ENCODE measurements at places on chromosomes 7 and 10.

- DNase-seq: no peak
These were observed 284.4 kb downstream of the USP6NL start for GRCh38 chr10:11326913-11327616.

DNA sequence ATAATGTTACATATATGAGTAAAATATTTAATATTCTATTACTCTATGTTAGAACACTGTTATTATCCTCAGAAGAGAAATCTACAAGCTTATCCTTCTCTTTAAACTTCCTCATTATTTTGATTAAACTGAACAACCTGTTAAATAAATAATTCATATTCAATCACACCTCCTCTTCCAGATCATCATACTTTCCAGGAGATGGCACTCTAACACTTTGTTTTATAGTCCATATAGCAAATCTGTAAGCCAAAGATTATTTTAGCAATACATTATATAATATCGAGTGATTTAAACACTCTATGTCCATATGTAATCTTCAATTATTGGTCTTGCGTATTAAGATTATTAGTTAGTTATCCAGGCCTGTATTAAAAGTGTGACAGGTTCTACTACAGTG, 694.1 kb downstream of the ANKRD7 start:
- DNase-seq: peak; percentile 56

DNA sequence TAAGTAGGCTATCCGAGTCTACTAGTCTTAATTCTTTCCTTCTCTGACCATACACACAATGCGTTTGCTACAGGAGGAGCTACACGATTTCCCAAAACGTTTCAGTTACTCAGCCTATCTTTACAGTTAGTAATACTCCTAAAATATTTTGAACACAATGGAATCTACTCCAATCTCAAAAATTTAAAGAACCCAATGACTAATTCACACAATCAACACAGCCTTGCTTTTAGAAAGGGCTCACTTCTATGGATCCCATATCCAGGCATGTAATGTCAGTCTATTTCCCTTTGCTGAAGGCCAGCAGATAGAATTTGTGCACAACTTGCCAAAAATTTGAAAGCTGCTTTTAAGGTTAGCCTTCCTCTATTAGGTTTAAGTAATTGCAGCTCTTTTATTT, 107.2 kb downstream of the VPS41 start:
- no peak for DNase-seq

DNA sequence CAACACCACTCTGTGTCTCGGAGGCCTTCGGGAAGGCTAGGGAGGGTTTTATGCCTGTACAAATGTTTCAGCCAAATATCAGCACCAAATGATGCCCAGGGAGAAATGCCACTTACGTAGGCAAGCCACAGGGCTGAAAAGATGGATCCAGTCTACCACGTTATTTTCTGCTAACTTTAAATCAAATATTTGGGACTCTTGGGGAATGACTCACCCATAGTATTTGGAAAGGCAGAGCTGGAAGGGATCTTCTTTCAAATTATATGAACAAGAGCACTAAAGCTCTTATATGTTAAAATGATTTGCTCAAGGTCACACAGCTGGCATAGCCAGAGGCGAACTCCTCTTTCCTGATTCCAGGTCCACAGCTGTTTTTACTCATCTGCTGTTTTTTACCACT, 591.4 kb downstream of the SORCS1 start:
- no peak for DNase-seq

GRCh38 chr7:93036807-93037206, 81.0 kb downstream of the SAMD9 start:
- peak; percentile 86 for DNase-seq

DNA sequence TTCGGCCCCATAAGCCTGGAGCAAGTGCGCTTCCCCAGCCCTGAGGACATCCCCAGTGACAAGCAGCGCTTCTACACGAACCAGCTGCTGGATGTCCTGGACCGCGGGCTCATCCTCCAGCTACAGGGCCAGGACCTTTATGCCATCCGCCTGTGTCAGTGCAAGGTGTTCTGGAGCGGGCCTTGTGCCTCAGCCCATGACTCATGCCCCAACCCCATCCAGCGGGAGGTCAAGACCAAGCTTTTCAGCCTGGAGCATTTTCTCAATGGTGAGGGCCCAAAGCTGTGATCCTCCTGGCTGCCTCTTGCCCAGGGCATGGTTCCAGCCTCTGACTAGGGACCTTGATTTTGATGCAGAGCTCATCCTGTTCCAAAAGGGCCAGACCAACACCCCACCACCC, 10.1 kb downstream of the IRF5 start:
- DNase-seq: no peak

DNA sequence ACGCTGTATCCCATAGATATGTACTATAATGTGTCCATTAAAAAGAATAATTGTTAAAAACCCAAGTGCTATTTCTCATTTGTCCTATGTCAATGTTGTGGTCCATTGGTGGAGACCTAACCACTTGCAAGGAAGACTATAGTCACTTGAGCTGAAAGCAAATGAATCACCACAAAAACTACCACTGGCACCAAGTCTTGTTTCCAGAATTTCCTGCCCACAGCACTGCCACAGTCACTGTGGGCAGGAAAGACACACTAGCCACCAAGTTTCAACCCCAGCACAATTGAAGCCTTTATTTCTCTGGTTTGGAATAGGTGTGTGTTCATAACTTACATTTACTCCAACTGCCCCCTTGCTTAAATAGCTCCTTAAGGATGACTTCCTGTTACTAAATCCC, 12.4 kb downstream of the DIP2C start:
- no peak for DNase-seq

GRCh38 chr7:34073676-34074075, 168.3 kb downstream of the BMPER start:
- no peak for DNase-seq

GRCh38 chr10:35675846-35676245, 33.8 kb upstream of the FZD8 start:
- no peak for DNase-seq

DNA sequence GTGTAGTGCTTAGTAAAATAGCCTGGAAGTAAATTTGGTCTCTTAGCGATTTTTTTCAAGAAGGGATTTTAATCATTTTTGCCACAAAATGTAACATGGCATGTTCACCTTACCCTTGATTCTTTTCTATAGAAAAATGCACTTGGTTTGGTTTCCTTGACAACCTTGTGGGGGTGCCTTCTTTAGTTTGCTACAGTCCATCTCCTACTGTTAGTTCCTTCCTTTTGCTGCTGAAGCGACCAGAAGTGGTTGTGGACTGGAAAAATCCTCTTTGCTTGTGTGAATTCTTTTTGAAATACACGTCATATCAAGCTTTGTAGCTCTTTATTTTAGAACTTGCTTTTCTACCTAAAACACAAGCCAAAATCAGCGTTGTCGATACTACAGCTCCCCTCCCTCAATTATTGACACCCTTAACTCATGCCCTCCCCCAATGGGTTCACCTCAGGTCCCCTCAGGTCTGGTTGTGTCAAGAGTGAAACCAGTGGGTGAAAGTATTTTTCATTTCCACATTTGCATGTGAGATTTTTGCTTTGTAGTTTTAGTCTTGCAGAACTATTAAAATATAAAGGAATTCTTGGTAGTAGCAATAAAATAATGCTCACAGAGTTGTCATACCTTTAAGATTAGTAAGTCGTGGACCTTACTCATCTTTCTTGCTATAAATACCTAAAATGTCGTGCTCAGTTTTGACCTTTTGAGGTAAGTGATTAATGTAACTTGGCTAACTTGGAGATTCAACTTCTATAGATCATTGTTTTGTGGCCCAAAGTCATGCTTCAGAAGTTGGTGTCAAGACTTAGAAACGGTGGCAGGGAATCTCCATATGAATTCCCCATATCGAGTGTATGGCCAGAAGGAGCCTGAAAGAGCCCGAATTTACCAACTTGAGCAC, 1.5 kb downstream of the ACTR3B start:
- DNase-seq: no peak

DNA sequence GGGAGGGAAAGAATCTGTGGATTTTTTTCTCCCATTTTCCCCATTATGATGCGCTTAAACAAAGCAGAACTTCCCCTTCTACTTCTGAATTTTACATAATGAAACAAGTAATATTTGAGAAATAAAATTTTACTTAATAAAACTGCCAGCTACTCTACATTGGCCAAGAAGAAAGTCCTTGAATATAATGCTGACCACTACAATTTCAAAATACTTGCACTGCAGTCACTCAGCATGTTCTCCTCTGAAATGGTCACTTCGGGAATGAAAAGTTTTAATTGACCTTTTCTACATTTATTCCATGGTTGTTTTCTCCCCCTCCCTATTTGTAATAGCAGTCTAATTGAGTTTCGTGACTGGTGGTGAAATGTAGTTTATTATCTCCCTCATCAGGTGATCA, 23.9 kb downstream of the GLI3 start:
- no peak for DNase-seq

- DNase-seq: no peak
These were observed 3.1 kb upstream of the PYROXD2 start for GRCh38 chr10:98417973-98418664.

DNA sequence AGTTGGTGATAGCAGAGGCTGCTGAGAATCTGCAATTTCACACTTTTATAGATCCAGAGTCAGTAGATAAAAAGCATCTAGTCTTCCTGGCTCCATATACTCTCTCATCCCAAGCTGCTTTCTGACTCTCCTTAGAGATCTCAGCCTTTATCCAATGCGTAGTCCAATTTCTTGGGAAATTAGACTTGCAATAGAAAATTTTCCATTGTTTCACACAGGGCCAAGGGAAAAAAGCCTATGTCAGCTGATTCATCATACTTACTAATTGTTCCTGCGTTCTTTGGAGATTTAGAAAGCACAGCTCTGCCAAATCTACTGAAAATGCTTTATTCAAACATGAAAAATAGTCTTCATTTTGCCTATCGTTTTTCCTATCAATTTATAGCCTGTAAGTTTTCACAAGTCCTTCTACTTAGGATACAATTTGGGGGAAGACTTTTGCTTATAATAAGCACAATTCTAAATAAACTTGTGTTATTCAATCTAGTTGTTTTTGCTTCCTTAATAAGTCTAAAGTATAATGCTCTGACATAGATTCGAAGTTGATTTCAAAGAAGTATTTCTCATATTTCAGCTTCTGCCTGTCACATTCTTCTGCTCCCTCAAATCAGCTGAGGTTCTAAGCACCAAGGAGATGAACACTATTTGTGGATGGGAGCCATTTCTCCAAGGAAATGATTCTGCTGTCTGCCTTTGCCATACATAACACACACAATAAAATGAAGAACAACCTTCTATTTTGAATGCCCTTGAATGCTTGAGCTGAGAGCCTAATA, 165.4 kb downstream of the ADAM12 start:
- no peak for DNase-seq

DNA sequence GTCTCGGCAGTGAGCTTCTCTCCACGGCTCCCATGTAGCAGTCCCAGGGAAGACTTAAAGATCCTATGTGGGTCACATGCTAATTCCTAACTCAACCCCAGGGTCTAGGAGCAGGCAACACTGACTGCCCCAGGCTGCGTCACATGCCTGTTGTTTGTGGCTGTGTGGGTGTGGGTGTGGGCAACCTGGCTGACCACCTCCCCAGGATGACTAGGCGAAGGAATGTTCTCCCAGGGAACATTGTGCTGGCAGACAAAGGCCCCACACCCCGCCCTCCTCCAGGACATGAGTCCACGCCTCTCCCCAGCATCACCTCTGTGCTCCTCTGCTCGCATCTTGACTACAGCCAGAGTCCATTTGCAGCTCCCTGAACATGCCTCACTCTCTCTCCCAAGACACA, 30.3 kb downstream of the SLC29A3 start:
- no peak for DNase-seq

DNA sequence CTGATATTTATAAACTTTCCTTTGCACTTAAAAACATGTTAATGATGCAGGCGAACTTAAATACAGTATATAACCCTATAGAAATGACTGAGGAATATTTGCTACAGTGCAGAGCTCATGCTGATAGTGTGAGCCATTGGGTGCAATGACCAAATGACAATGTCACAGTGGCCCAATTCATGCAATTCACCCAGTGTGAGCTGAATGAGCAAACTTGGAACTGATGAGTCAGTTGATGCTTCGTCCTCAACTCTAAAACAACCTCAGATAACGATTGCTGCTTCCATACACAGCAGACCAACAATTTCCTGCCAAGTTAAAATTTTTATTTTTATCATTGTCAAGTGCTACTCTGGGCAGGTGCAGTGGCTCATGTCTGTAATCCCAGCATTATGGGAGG, 12.1 kb upstream of the ZC3HAV1L start:
- DNase-seq: no peak

DNA sequence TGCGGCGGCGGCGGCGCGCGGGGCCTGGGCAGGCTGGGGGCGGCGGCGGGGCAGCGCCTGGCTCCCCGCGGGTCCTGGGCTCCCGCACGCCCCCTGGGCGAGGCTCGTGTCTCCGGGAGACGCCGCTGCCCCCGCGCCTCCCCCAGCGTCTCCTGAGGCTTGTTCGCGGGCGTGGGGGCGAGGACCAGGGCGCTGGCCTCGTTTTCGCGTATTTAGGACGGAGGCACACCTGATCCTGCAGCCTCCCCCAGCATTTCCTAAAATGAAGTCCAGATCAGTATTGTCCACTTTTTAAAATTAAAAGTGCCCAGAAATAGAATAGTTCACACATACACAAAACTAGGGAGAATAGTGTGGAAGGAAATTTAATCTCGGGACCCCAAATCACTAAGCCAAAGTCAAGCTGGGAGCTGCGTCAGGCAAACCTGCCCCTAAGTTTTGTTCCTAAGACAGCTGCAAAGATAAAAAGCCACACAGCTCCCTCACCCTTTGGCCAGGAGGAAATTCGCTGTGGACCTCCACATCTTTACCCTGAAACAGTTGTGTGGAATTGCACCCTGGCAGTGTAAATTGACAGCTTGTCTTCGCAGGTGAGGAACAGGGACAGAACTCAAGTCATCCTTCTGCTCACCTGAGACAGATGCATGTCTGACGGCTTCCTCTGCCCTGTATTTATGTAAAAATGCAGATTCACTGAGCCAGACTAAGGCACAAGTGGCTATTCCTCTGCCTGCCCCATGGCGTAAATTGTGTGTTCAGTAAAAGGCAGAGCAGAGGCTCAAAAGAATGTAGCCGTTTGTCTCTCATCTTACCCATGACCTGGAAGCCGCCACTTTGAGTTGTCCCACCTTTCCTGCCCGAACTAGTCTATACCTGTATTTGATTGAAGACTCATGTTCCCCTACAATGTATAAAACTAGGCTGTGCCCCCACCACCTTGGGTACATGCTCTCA, 740 bp downstream of the GALNT11 start:
- DNase-seq: no peak

DNA sequence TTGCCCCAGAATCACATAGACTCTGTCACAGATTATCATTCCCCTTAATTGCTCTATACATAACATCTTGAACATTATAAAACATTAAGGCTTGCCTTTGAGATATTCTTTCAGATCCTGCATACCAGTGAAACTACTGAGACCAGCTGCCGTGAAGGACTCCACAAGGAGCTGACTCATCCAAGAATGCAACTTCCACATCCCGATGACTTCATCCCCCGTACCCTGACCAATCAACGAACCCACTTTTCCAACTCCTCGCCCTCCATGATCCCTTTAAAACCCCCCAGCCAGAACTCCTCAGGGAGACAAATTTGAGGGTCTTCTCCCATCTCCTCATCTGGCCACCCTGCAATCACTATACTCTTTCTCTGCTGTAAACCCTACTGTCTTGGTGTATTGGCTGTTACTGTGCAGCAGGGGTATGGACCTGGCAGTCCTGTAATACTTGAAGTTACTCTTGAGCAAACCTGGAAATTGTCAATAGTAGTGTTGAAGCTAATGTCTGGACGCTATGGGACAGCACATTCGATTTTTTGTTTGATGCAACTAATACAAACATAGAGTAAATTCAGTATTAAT, 49.8 kb downstream of the HTR5A start:
- no peak for DNase-seq

- DNase-seq: no peak
These were observed 263.0 kb upstream of the NEBL start for GRCh38 chr10:21160116-21160515.

GRCh38 chr10:24973163-24973562, 20.8 kb upstream of the PRTFDC1 start:
- DNase-seq: peak; percentile 29

Measured in MM.1S (cell line).